ENCODE measurements at places on chromosomes 13 and 19.

- no peak for DNase-seq
Observed at GRCh38 chr13:25180775-25181537, 8.9 kb upstream of the AMER2 start.

DNA sequence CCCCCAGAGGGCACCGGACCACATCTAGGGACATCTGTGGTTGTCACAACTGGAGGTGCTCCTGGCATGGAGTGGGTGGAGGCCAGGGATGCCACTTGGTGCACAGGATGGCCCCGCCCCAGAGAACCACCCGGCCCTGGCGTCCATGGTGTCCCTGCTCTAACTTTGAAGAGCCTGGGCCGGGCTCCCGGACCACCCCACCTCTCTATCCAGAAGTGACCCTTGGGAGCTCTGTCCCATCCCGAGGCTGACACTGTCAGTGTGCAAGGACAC lies 22.9 kb upstream of the MYDGF start:
- no peak for DNase-seq

GRCh38 chr13:49374585-49375290 lies 69.1 kb downstream of the CAB39L start:
- DNase-seq: peak; percentile 94

- DNase-seq: no peak
Observed at GRCh38 chr13:110280231-110280813, 26.6 kb downstream of the COL4A1 start.

DNA sequence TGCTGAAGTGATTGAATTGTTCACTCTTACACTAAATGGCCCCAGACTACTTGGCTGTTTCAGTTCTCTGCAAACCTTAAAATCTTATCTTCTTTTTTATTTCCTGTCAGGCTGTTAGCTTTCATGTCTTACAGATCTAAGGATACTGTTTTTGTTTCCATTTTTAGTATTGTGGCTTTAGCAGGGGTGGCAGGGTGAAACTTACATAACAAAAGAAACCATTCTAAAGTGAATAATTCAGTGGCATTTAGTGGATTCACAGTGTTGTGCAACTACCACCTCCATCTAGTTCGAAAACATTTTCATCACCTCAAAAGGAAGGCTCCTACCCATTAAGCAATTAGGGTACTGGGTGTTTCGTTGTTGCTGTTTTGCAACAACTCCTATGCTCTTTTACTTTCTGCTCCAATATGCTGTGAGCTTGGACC lies 19.8 kb downstream of the TMEM272 start:
- DNase-seq: peak; percentile 67

DNA sequence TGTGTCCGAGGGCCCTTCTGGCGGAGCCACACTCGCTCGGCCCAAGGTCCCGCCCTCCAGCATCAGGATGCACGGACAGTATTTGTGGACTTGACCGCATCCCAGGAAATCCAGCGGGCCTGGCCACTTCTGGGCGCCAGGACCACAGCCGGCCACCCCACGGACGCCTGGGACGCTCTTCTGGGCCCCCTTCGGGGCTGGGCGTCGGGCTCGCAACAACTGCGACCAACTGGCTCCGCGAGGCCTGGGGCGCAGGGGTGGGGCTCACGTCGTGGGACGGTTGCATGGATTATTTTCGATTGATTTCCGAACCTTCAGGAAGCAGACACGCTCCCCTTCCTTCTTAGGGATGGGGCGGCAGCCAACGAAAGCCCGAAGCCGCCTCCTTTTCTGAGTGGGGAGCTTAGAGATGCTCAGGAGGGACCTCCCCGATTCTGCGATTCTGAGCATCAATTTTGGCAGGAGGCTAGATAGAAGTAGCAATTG lies 521 bp upstream of the NUP58 start:
- DNase-seq: no peak
